Small intestine (tissue), 16 donors: ENCODE measurements at places on chromosomes 4 and X.

- no peak for DNase-seq
These were observed 43.7 kb downstream of the FNIP2 start for GRCh38 chr4:158812543-158812942.

DNA sequence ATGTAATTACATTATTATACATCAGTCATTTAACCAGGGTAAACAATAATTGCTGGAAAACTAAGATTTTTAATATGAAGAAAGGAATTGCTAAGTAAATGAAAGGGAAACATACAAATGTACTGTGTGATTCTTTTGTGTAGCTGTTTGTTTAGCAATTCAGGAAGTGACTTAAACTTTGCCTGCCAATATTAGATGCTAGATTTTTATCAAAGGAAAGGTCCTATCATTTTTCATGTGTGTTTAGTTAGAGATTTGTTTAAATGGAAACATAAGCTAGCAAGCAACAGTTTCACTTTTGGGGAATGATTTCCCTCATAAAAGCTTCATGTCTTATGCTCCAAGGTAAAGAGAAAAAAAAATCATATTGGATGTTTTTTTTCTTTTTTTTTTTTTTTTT, 95.1 kb upstream of the LIMCH1 start:
- DNase-seq: no peak

DNA sequence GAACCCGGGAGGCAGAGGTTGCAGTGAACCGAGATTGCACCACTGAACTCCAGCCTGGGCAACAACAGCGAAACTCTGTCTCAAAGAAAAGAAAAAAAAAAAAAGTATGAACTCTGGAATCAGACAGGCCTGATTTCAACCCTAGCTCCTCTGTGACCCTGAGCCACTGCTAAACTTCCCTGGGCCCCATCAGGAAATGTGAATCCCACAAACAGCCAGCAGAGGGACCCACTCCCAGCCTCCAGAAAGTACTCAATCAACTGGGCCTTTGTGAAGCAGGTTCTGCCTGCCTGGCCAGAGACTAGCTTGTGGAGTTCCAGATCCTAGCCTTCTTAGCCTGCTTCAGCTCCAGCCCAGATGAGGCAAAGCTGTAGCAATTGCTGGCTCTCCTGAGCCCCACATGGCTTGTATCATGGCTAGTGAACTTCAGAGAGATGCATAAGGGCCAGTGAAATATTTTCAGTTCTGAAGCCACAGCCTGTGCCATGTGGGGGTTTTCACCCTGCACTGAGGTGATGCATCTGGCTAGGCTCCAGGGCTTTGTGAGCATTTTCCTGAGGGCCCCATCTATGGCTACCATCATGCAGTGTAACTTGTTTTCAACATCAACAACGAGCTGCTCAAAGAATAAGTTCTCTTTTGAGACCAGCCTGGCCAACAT, 7.2 kb upstream of the IDS start:
- DNase-seq: peak; percentile 59

DNA sequence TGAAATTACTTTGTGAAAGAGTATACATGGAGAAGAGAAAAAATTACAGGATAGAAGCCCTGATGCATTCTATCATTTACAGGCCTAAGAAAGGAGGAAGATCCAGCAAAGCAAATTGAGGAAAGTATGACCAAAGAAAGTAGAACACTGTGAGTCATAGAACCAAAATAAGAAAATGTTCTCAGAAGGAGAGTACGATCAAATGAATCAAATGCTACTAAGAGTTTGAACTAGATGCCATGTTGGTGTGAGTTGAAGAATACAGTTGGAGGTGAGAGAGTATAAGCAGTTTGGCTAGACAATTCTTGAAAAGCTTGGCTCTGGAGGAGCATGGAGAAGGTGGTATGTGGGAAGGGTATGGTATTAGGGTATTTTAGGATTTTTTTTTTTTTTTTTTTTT, 161.8 kb downstream of the RPA4 start:
- DNase-seq: no peak

DNA sequence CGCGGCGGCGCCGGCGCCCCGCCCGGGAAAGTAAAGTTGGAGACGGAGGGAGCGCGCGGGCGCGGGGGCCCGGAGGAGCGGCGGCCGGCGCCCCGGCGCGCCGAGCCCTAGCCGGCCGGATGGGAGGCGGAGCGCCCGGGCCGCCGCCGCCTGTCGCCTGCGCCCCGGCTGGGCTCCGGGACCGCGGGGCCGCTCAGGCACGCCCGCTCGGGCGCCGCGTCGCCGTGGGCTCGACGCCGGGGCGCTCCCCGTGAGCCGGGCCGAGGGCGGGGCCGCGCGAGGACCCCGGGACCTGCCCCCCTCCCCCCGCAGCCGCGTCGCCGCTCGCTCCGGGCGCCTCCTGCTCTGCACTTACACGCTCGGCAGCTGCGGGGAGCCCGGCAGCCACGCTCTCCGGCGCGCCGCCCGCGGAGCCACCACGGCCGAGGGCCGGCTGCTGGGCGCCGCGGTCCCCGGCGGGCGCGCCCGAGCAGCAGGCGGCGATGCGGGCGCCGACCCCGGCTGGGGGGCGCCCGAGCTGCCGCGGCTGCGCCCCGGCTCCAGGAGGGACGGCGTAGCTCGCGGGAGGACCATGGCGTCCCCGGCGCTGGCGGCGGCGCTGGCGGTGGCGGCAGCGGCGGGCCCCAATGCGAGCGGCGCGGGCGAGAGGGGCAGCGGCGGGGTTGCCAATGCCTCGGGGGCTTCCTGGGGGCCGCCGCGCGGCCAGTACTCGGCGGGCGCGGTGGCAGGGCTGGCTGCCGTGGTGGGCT, at the start of gene ADRA2C:
Gene ADRA2C (plus strand): TSS at position 350 of the 749 bp plus-strand sequence. CDS start 222 bp downstream, at position 572.
- DNase-seq: no peak

DNA sequence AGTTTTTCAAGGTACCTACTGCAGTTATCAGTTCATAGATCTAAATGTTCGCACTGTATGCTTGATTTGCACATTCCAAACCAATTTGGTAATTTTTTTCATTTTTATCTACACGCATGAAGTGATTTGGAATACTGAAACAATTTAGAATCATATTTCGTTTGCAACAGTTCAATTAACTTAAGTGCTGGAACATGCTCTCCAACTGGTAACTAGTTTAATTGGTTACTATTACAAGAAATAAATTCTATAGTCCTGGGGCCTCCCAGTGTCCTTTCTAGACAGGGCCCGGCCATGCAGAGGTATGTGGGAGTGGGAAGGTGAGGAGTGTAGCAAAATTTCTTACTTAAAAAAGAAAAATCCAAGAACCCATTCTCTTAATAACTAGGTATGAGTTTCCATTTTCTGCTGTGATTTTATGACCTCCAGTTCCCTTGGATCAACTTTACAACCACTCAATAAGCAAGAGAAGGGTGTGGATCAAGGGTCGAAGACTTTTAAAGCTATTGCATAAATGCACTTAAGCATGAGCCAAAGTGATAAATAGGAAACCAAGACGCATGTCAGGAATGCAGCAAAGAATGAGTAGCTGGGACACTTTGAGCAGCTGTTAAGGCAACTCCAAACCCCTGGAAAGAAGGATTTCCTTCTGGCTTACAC, 106.9 kb downstream of the PPARGC1A start:
- DNase-seq: peak; percentile 87

- no peak for DNase-seq
These were observed 108.2 kb downstream of the EGF start for GRCh38 chr4:110020646-110021443.

DNA sequence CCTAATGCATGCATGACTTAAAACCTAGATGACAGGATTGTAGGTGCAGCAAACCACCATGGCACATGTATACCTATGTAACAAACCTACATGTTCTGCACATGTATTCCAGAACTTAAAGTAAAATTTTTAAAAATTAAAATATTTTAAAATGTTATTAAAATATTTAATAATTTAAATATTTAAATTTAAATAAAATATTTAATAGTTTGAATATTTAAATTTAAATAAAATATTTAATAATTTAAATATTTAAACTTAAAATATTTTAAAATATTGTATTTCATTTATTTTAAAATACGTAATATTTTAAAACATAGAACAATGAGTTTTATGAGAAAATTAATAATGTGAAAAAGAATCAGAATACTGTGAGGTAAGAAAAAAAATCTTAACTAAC, 117.9 kb downstream of the SLC39A8 start:
- no peak for DNase-seq

- DNase-seq: no peak
These were observed 5.0 kb upstream of the HTN3 start for GRCh38 chr4:70023218-70023617.

- DNase-seq: peak; percentile 12
These were observed 147.1 kb downstream of the NHS start for GRCh38 chrX:17521871-17522693.

DNA sequence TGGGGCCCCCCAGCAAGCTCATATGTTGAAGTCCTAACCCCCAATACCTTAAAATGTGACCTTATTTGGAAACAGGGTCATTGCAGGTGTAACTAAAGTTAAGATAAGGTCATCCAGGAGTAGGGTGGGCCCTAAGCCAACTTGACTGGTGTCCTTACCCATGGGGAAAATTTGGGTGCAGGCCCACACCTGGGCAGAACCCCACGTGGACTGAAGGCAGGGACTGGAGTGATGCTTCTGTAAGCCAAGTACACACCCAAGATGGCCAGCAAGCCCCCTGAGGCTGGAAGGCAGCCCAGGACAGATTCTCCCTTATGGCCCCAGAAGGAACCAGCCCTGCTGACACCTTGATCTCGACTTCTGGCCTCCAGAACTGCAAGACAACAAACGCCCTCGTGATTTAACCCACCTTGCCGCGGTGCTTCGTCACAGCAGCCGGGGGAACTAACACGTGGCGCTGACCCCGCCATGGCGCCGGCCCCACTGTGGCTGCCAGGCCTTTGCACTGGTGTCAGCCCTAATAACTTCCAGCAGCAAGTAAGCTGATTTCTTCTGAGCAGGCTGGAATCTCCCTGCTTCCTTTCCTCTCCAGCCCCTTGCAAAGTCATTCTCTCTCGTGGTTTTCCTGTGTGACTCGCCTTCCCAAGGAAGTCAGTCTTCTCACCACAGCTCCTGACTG, 23.2 kb upstream of the MXD4 start:
- no peak for DNase-seq

DNA sequence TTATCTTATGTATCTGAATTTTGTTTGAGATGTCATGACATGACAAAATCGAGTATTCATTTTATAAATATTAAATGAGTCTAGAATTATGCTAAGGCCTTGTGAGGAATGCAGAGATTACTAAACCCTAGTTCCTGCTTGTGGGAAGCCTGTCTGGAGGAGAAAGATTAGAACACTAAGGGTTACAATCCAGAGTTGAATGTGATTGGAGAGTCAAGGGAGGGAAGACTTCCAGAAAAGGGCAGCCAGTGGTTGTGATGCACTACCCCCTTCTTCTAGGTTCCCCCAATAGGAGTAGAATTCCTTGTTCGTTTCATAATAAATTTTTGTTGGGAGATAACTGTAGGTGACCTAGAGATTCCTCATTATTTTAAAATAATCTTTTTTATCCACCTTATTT, 141.1 kb downstream of the AFF1 start:
- no peak for DNase-seq

DNA sequence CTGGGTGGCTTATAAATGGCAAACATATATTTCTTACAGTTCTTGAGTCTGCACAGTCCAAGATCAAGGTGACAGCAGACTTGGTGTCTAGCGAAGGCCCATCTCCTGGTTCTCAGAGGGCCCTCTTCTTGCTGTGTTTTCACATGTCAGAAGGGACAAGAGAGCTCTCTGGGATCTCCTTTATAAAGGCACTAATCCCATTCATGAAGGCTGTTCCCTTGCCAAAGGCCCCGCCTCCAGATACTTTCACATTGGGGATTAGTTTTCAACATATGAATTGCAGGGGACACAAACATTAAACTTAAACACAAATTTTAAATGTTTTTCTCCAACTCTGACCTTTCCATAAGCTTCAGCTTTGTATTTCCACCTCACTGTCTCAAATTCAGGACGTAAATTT, 1135.0 kb upstream of the TENM3 start:
- DNase-seq: no peak

- DNase-seq: no peak
These were observed 686.1 kb downstream of the GLUD2 start for GRCh38 chrX:121733514-121733913.

- no peak for DNase-seq
These were observed 5.1 kb upstream of the OCRL start for GRCh38 chrX:129534816-129535578.

GRCh38 chr4:53781629-53782457, 190.6 kb upstream of the LNX1 start:
- no peak for DNase-seq

DNA sequence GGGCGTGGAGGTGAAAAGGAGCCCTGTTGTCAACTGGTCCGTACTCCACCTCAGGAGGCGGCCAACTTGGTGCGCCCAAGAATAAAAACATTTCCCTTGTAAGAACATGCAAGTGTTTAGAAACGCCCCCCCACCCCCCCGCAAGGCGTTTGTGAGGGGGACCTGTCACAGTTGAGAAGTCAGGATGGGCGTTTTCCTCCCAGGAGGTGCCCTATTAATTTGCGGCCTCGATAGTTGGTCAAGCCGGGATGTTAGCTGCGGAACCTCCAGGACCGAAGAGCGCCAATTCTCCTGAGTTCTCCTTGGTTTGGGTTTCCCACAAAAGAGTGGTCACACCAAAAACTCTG, 651 bp upstream of the SAP30 start:
- DNase-seq: no peak

DNA sequence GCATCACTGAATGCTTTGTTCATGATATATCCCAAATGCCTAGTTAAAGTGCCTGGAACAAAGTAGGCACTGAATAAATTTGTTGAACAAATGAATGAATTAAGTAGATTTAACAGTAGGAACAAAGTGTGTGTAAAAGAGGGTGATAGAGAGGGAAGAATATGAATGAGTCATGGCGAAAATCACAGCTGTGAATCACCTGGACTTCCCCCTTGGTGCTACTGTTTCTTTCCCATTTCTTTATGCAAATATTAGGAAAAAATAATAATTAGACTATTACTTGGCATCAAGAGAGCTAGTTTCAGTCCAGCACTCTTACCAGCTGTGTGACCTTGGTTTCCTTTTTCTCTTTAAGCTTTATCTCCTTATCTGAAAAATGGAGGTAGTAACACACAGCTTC, 9.2 kb downstream of the SPIN3 start:
- DNase-seq: no peak

DNA sequence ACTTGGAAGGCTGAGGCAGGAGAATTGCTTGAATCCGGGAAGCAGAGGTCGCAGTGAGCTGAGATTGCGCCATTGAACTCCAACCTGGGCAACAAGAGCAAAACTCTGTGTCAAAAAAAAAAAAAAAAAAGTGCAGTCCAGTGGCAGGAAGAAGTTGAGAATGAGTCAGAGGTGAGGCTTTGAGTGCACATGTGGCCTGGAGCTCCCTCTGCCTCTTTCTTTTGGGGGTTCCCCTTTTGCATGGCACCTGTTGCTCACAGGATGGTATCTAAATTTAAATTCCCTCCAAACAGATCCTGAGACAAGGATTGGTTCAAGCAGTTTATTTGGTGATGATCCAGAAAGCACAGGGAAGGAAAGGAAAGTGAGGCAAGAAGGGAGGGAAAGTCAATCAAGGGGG, 151.4 kb upstream of the STX18 start:
- peak; percentile 39 for DNase-seq

DNA sequence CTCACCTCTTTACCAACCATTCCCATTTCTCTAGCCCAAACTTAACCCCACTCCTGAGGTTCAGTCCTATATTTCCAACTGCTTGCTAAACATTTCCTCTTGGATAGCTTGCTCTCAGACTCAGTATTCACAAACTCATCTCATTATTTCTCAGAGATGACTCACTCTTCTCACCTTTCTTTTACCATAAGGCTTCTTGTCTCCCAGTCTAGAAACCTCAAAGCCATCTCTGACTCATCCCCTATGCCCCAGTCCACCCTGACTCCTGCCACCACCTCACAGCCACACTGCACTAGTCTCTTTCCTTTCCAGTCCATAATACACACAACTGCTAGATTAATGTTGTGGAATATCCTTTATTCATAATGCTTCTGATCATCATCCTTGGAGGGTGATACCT, 4.8 kb downstream of the FRMPD3 start:
- no peak for DNase-seq
